ENCODE measurements at places on chromosomes 7 and 10. TPM values are rescaled to one million over a fixed set of nuclear protein-coding genes. Genes with fewer than 3 reads are reported as not detected.

Gene ZNF736
- 71.6 TPM for total RNA-seq

DNA sequence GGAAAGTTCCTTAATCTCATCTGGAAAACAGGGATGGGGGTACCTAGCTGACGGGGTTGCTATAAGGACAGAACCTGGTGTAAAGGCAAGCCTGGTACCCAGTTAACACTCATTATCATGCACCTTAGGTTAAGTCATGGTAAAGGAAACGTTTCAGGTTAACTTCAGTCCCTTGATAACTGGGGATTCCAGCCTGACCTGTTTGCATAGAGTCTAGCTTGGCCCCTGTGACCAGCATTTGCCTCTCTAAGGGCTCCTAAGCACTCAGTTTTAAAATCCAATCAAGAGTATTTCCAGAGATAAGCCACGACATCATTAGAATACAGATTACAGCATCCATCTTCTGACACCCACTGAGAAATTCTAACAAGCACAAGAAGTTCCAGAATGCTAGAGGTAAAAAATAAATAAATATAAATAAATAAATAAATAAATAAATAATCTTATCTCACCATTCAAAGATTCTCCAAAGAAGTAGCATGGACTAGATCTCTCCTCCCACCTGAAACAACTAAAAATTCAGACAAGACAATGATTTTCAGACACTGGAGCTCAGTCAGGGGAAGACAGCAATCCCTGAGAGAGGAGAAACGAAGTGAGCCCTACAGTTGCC, 184.6 kb downstream of the KCNMA1 start:
- H3K36me3 ChIP-seq: no peaks in the 10 kb centered on the region
- DNase-seq: no peak
- H3K27me3 ChIP-seq: no peaks in the 10 kb centered on the region
- no peak overlapping the region for H3K27ac ChIP-seq

- H3K36me3 ChIP-seq: no peaks in the 10 kb centered on the region
- no peak for DNase-seq
- no peaks in the 10 kb centered on the region for H3K4me1 ChIP-seq
- H3K27me3 ChIP-seq: no peaks in the 10 kb centered on the region
- H3K4me3 ChIP-seq: no peak overlapping the region
Measured at GRCh38 chr7:113282875-113283274, 164.5 kb upstream of the SMIM30 start.

- peaks cover 2% of the 10 kb centered on the region for H3K27me3 ChIP-seq
- no peak overlapping the region for H3K27ac ChIP-seq
- no peak for DNase-seq
- no peak overlapping the region for H3K4me3 ChIP-seq
- H3K36me3 ChIP-seq: no peaks in the 10 kb centered on the region
Measured at GRCh38 chr10:125538947-125539731, 143.8 kb downstream of the TEX36 start.

GRCh38 chr10:78690354-78691111, 378.2 kb upstream of the ZMIZ1 start:
- no peak overlapping the region for H3K27ac ChIP-seq
- no peaks in the 10 kb centered on the region for H3K4me1 ChIP-seq
- no peak for DNase-seq
- H3K27me3 ChIP-seq: peaks cover 15% of the 10 kb centered on the region

Gene CPA2
- not detected for total RNA-seq

DNA sequence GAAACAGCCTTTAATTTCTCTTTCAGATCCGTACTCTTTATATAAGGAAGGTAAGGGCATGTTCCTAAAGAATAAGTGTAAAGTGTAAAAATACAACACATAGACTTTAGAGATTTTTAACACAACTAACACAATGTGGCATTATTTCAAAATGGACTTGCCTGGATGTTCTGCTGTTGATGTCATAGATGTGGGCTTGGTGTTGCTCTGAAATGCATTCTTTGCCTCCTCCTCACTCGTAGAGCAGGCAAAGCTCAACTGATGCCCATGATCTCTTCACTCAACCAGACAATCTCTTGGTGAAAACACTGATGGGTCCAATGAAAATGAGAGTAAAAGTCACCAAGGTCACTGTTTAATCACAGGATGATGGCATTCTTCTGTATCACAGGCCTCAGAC, 174.2 kb upstream of the TCERG1L start:
- H3K36me3 ChIP-seq: no peaks in the 10 kb centered on the region
- H3K27ac ChIP-seq: no peak overlapping the region
- no peak for DNase-seq
- H3K4me3 ChIP-seq: no peak overlapping the region
- H3K27me3 ChIP-seq: no peaks in the 10 kb centered on the region

- H3K27me3 ChIP-seq: peaks cover 2% of the 10 kb centered on the region
- no peak overlapping the region for H3K4me3 ChIP-seq
- H3K4me1 ChIP-seq: no peaks in the 10 kb centered on the region
- H3K36me3 ChIP-seq: no peaks in the 10 kb centered on the region
- DNase-seq: no peak
Measured at GRCh38 chr10:121096617-121097431, 245.7 kb downstream of the WDR11 start.

Gene AKR1C8
- total RNA-seq: not detected

DNA sequence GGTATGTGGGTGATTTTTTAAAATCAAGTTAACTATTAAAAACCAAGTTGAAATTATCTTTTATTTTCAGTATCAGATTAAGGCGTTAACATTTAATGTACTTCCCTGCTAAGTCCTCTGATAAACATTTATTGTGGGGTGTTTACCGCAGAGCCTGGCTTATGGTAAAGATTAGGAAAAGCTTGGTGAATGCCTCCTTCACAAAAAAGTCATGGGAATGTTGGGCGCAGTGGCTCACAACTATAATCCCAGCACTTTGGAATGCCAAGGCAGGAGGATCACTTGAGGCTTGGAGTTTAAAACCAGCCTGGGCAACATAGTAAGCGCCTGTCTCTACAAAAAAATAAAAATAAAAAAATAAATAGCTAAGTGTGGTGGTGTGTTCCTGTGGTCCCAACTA, 53.3 kb downstream of the WAC start:
- H3K27me3 ChIP-seq: no peaks in the 10 kb centered on the region
- H3K27ac ChIP-seq: no peak overlapping the region
- H3K36me3 ChIP-seq: peaks cover 79% of the 10 kb centered on the region

- H3K4me3 ChIP-seq: no peak overlapping the region
- DNase-seq: no peak
- peaks cover 3% of the 10 kb centered on the region for H3K4me1 ChIP-seq
- H3K36me3 ChIP-seq: no peaks in the 10 kb centered on the region
- H3K27me3 ChIP-seq: no peaks in the 10 kb centered on the region
Measured at GRCh38 chr7:80636709-80637108, 1.7 kb upstream of the CD36 start.

Gene ARMS2
- not detected for total RNA-seq

DNA sequence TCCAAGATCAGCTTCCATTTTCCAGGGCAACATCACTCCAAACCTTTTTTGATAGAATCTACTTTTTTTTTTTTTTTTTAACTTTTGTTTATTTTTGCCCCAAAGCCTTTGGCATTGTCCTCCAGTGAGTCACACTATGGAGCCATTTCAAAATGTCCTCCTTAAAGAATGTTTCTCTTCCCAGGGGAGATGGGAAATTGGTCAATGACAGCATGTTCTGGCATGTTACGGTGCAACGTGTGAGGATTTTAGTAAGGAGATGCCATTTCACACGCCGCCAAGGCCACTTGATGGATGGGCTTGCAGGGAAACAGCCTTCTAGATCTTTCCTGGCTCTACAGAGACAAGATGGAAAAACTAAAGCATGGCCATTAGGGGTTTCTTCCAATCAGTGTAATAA, 30.7 kb upstream of the TRIL start:
- no peak overlapping the region for H3K4me3 ChIP-seq
- peaks cover 11% of the 10 kb centered on the region for H3K27me3 ChIP-seq
- no peak overlapping the region for H3K27ac ChIP-seq
- no peaks in the 10 kb centered on the region for H3K4me1 ChIP-seq
- DNase-seq: no peak

Gene MMRN2
- 0.27 TPM for total RNA-seq

- no peaks in the 10 kb centered on the region for H3K36me3 ChIP-seq
- H3K4me3 ChIP-seq: no peak overlapping the region
- no peaks in the 10 kb centered on the region for H3K4me1 ChIP-seq
Measured at GRCh38 chr10:52525761-52526160, 211.7 kb downstream of the DKK1 start.

DNA sequence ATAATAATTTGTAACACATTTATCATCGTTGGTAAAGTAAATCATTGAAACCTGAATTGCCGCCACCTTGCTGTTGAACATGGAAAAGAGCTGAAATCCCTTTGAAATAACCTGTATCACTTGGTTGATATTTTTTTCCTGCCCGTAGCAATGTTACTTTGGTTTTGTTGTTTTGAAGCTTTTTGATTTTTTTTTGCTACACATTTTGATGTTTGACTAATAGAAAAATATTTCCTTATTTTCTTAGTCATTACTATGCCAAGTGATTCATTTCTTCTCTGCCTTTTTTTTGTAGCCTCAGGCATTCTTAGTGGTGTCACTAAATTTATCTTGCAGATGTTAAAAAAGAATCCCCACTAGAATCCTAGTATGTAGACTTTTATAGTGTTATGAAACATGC, 235.1 kb upstream of the MEOX2 start:
- H3K4me1 ChIP-seq: no peaks in the 10 kb centered on the region

Gene HOGA1
- not detected for total RNA-seq

DNA sequence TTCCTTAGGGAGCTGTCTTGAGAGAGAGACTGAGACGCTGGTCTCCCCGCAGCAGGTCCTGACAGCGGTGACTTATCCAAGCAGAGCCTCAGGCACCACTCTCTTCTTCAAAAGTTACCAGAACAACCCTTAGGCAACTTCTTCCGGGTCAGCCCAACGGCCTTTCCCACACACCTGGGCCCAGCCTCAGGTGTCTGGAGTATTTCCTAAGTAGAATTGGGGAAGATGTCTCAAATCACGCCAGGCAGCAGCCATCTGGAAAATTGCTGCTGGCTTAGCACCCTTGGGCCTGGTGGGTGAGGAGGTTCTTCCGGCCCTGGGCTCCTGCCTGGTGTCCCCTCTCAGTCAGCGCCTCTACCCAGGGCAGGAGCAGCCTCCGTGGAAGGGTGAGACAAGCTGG, 80.4 kb upstream of the ANLN start:
- no peak overlapping the region for H3K27ac ChIP-seq
- no peak for DNase-seq
- no peaks in the 10 kb centered on the region for H3K4me1 ChIP-seq
- H3K36me3 ChIP-seq: no peaks in the 10 kb centered on the region
- H3K4me3 ChIP-seq: no peak overlapping the region

Gene LLCFC1
- total RNA-seq: not detected

Gene VAX1
- not detected for total RNA-seq

DNA sequence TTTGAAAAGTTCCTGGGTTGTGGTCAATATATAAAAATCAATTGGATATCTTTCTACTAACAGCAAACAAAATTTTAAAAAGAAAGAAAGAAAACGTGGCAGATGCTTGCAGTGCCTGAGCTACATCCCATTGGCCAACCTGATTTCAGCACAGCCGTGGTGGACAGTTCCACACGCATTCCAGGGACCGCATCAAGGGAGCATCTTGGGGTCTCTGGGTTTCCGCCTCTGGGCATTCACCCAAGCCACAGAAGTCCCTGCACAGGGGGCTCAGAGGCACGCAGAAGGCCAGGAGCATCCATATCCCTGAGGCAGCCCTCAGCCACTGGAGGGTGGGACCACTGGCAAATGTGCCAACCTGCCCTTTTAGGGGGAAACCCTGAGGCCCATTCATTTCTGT, 254.5 kb upstream of the RNF32 start:
- DNase-seq: no peak
- H3K4me1 ChIP-seq: no peaks in the 10 kb centered on the region
- H3K27me3 ChIP-seq: peaks cover 2% of the 10 kb centered on the region
- no peak overlapping the region for H3K27ac ChIP-seq

GRCh38 chr10:103575416-103576075, 82.0 kb downstream of the NEURL1 start:
- no peaks in the 10 kb centered on the region for H3K4me1 ChIP-seq
- H3K27me3 ChIP-seq: peaks cover 2% of the 10 kb centered on the region
- no peak overlapping the region for H3K27ac ChIP-seq
- DNase-seq: no peak
- H3K4me3 ChIP-seq: no peak overlapping the region
- H3K36me3 ChIP-seq: no peaks in the 10 kb centered on the region

- no peak for DNase-seq
- peaks cover 47% of the 10 kb centered on the region for H3K27me3 ChIP-seq
- H3K4me3 ChIP-seq: no peak overlapping the region
- H3K27ac ChIP-seq: no peak overlapping the region
- H3K4me1 ChIP-seq: peaks cover 7% of the 10 kb centered on the region
- H3K36me3 ChIP-seq: no peaks in the 10 kb centered on the region
Measured at GRCh38 chr7:113084496-113085172, 2.0 kb downstream of the GPR85 start.

DNA sequence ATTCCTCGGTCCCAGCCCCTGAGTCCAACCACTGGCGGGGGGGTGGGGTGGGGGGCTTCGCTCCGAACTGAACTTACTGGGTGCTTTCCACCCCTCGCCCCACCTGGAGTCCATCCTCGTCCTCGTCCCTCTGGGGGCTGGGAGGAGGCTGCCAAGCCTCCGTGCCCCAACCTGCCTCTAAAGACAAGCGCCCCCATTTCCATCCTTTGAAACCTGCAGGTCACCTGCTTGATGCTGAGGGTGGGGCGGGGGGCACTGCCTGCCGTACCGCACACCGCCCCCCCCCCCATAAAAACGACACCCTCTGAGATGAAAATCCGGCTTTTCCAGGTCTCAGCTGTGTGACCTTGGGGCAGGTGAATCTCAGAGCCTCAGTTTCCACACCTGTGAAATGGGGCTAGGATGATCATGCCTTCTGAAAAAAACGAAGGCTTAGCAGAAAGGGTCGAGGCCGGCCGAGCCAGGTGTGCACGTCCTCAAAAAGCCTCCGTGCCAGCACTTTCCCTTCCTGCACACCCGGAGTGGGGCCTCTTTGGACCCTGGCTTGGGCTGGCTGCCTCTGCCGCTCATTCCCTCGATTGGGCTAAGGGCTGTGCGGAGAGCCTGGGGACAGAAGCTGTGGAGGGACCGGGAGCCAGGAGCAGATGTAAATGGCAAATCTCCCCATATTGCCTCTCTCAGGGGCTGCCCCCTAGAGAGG, 967 bp downstream of the ELFN1 start:
- H3K36me3 ChIP-seq: no peaks in the 10 kb centered on the region
- H3K4me1 ChIP-seq: peaks cover 14% of the 10 kb centered on the region

Data from activated B cell treated with CpG ODN at 0.5 μM for 24 hours (primary cell).